ENCODE measurements at places on chromosomes 13 and 19.

GRCh38 chr19:17652627-17653026 is 35.5 kb downstream of the UNC13A start:
- DNase-seq: no peak

DNA sequence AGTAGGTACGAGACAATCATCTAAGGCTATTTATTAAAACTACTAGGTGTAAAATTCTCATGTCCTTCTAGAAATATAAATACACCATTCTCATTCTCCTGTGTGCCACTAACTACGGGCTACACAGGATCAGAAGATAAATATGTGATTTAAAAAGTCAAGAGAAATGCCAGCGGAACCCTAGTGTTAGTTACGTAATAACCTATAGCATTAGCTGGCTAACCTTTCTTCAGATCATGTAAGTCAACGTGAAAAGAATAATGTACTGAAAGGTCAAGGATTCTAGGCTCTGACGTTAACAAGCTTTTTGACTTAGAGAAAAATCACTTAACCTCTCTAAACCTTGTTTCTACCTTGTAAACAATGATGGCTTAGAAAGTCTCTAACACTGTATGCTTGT is 121.8 kb downstream of the RGCC start:
- no peak for DNase-seq

DNA sequence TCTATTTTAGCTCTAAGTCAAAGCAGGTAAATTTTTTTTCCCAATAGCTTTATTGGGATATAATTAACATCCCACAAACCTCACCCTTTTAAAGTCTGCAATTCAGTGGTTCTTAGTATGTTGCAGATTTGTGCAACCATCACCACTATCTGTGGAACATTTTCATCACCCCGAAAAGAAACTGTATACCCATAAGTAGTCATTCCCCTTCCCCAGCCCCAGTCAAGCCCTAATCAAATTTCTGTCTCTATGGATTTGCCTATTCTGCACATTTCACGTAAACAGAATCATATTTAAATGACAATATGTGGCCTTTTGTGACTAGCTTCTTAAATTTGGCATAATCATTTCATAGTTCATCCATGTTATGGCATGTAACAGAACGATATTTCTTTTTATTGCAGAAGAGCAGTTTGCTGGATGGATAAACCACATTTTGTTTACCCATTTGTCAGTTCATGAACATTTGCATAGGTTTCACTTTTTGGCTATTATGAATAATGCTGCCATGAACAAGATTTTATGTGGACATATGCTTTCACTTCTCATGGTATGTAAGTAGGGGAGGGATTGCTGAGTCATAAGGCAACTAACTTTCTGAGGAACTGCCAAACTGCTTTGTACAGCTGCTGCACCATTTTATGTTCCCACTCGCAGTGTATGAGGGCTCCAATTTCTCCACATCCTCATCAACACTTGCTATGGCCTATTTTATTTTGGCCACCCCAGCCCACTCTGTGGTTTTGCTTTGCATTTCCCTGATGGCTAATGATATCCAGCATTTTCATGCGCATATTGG is 10.9 kb downstream of the SLC46A3 start:
- no peak for DNase-seq

DNA sequence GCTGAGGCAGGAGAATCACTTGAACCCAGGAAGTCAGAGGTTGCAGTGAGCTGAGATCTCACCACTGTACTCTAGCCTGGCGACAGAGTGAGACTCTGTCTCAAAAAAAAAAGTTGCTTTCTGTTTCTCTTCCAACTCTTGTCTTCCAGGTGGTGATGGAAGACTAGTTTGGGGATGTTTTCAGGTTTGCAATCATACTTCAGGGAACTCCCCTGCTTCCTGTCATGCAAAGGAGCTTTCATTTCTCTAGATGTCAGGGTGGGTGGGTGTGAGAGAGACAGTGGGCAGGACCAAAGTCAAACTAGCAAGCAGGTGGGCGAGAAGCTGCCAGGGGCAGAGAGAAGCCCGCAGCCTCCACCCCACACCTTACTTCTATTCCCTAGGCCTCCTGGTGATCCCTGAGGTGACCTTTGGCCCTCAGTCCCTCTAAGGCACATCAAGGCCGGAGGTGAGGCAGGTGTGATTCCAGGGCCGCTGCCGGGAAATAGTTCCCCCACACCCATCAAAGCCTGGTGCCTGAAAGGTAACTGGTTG is 25.7 kb downstream of the CCNE1 start:
- DNase-seq: no peak

GRCh38 chr19:41957838-41958366 is 1.2 kb downstream of the RABAC1 start:
- peak; percentile 72 for DNase-seq

DNA sequence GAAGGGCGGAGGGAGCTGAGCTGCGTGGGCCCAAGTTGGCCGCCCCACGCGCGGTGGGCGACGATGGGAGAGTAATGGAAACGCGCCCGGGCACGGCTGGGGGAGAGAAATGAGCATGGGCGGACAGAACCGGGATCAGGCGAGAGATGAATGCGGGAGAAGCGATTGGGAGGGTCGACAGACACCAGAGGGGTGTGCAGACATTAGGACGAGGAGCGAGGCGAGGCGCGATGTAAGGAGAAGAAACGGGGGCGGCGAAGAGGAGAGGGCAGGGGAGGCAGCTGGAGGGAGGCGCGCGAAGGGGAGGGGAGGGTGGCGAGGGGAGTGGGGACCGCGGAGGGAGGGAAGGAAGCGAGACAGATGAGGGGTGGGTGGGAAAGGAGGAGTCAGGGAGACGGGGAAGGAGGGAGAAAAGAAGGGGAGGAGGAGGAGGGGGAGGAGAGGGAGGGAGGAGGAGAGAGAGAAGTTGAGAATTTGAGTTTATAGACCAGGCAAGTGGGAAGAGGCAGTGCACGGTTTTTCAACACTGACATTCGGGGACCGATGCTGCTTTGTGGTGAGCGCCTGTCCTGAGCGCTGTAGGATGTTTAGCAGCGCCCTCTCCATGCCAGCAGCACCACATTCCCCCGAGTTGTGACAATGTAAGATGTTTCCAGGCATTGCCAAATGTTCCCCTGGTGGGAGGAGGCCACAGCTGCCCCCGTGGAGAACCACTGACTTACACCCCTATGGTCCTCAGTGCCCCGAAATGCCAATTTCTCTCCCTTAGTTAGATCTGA is at the start of gene SHISA7:
TSS of gene SHISA7 (minus strand) at position 256 of the 779 bp plus-strand sequence. CDS start 437 bp downstream, outside the sequence.
- no peak for DNase-seq

- DNase-seq: no peak
Measured at GRCh38 chr13:105297839-105298238, 1237.6 kb downstream of the EFNB2 start.

DNA sequence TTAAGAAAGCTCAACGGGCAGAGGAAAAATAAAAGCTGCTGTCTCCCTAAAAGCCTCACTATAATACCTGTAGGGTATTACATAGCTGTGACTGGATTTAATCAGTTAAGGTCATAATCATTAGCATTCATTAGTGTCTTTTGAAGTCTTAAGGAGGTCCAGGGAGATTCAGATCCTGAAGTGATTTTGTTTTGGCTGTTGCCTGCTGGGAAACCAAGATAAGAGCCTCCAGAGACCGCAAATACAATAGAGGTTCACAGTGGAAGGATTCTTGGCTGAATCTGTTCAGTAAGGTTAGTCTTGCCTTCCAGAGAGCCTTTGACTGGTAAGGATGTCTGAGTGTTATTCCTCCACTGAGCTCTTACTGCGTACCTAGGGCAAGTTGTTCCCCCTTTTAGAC is 54.0 kb upstream of the TNFRSF19 start:
- DNase-seq: no peak

GRCh38 chr13:109899316-109899715 is 112.9 kb upstream of the IRS2 start:
- no peak for DNase-seq

GRCh38 chr13:112141643-112142400 is 74.9 kb downstream of the SOX1 start:
- no peak for DNase-seq

DNA sequence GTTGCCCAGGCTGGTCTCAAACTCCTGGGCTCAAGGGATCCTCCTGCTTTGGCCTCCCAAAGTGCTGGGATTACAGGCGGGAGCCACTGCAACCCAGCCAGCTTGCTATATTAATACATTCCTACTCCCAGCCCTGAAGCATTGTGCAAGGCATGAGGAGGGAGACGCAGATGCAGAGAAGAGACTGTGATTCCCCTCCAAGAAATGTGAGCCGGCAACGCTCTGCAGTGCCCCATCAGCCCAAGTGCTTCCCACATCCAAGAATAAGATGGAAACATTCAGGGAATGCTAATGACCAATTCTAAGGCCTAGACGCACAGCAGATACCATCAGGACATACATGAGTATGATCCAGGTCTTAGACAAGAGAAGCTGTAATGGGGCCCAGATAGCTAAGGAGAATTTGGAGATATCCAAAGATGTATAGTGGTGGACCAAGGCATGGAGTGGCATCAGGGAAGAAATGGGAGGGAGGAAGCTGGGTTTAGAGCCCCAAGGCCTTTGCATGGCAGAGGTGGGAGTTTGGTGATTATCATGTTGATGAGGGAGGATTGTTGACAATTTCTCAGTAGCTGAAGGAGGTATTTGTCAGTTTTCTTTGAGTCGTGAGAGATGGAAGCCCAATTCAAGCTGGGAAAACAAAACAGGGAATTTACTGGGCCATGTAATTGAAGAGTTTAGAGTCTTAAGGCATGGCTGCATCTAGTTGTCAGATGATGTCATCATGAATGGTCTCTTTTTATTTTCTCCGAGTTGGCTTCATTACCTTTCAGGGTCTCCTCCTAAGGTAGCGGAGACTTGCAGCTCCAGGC is 2.9 kb downstream of the PPM1N start:
- no peak for DNase-seq

- DNase-seq: no peak
Measured at GRCh38 chr19:43570174-43570791, 5.0 kb downstream of the XRCC1 start.

- DNase-seq: no peak
Measured at GRCh38 chr19:51903192-51903591, 1.6 kb downstream of the ZNF649 start.

GRCh38 chr13:109783447-109783814 is 3.0 kb downstream of the IRS2 start:
- DNase-seq: no peak

DNA sequence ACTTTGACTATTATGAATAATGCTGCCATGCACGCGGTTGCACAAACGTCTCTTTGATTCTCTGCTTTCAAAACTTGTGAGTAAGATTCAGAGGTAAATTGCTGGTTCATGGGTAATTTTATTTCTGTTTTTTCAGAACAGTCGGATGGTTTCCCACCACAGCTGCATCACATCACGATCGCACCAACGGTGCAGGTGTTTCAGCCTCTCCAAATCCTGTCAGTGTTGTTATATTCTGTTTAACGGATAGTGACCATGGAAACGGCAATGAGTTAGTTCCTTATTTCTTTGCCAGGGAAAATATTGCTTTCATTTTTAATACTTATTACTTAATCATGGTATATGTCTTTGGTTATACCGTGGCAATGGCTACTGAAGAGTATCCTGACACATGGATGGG is 19.1 kb upstream of the ZNF835 start:
- DNase-seq: no peak

GRCh38 chr19:39558624-39559117 is 18.7 kb upstream of the EID2 start:
- no peak for DNase-seq

DNA sequence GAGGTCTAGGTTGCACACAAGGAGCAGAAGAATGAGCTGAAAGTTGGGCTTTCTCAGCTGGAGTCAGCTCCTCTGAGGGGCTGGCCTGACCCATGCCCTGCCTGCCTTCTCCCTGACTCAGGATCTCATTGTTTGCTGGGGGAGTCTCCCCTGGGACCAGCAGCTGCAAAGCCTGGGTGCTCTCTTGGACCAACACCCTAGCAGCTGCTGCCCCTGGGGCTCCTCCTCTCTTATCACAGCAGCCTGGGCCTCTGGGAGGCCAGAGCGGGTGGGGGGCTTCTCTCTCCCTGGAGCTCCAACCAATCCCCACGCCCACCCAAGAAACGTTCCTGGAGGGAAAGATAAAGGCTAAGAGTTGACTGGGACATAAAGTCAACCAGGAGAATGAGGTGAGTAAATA is 1.6 kb upstream of the FCGBP start:
- DNase-seq: no peak

- no peak for DNase-seq
Measured at GRCh38 chr19:1280636-1281568, 4.8 kb upstream of the EFNA2 start.

GRCh38 chr19:18781885-18782527 is 9.1 kb downstream of the COMP start:
- no peak for DNase-seq

DNA sequence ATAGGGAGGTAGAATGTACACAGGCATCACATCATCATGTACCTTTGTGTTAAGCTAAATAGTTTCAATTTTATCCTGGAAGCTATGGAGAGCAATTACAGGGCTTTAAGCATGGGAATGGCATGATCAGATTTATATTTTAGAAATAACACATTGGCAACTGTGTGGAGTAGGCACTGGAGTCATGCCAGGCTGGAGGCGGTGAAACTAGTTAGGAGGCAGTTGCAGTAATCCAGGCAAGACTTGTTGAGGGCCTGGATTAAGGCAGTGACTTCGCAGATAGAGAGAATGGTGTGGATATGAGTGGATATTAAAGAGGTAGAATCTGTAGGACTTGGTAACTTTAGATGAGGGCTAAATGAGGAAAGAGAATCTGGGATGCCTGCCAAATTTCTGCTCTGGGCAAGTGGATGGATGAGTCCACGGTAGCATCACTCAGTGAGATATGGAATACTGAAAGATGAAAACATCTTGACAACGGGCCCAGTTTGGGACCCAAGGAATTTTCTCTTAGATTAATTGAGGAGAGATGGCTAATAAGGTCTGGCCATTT is 506.2 kb downstream of the FGF9 start:
- no peak for DNase-seq

DNA sequence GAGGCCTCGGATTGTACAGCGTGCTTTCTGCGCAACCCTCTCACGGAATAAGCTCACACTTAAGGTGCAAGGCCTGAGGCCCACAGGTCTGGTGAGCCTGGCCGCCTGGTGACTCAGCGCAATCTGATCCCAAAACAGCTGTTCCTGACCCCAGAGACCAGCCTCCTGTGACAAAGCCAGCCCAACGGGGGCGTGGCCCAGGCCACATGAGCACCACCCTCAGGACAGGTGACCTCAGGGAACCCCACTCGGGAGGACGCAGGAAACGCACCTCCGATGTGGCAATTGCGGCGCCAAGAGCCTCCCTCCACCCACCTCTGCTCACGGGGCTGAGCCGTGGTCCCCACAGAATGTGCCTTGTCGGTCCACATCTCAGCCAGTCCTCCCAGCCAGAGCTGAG is 26.4 kb downstream of the GRTP1 start:
- no peak for DNase-seq

DNA sequence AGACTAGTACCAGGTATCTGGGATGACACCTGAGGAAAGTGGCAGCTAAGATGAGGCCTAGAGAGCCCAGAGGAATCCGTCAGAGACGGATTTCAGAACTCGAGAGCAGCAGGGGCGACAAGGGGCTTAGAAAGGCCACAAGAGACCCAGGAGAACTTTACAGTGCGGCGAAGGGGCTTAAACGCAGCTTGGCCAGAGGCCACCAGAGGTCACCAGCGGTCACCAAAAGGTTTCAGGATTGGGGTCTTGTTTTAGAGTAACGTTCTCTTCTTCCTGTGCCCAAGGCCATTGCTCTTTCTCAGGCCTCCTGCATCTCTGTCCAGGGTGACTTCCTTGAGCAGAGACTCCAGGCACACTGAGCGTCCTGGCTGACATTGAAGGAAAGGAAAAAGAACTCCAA is 2.2 kb downstream of the ZSCAN22 start:
- no peak for DNase-seq

GRCh38 chr13:112955956-112956355 is 13.1 kb upstream of the MCF2L start:
- no peak for DNase-seq

Data from right atrium auricular region (tissue), 2 donors.